ENCODE measurements at places on chromosomes 5 and 9.
A peak's percentile ranks its signal among the peaks of the same experiment; 100 is the strongest.

GRCh38 chr5:76813982-76814562 is 4.8 kb upstream of the F2RL1 start:
- no peaks in the 10 kb centered on the region for H3K27me3 ChIP-seq
- no peaks in the 10 kb centered on the region for H3K4me1 ChIP-seq
- no peaks in the 10 kb centered on the region for H3K36me3 ChIP-seq
- no peak for DNase-seq

DNA sequence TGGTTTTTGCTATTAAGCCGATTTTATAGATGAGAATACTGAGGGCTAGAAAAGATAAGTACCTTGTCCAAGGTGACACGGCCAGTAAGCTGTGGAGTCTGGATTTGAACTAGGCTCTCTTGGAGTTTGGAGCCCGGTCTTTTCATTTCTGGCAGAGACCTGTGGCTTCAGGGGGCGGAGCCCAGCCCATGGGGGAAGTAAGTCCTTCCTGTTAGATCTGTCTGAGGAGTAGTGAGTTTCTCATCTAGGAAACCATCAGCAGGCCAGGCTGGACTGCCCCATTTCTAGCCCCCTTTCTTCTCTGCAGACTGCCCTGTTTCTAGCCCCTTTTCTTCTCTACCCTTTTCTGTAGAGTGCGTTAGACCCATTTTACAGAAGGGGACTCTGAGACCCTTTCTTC is 521 bp upstream of the PTGS1 start:
- H3K36me3 ChIP-seq = no peaks in the 10 kb centered on the region
- DNase-seq = no peak
- H3K4me1 ChIP-seq = peaks cover 2% of the 10 kb centered on the region
- H3K27me3 ChIP-seq = no peaks in the 10 kb centered on the region

DNA sequence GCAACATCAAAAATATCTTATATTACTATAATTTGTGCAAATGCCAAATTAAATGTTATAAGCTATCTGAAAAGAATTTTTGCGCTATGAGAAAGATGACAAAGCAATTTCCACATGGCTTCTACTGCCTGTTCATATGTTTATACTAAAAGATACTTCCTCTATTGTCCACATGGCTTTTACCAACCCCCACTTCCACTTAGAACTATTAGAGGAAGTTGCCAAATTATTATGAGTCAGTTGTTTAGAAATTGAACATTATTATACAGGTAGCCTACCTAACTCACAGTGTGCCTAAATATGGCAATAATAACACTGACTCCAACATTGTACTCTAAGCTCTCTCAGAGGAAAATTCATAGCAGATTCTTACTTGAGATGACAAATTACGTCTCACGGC is 37.6 kb upstream of the SLC27A6 start:
- H3K27me3 ChIP-seq = no peaks in the 10 kb centered on the region
- no peaks in the 10 kb centered on the region for H3K36me3 ChIP-seq
- H3K4me1 ChIP-seq = no peaks in the 10 kb centered on the region
- no peak for DNase-seq

- no peak for DNase-seq
- H3K36me3 ChIP-seq = no peaks in the 10 kb centered on the region
- H3K27ac ChIP-seq = no peak overlapping the region
- no peak overlapping the region for H3K4me3 ChIP-seq
- no peaks in the 10 kb centered on the region for H3K27me3 ChIP-seq
Measured at GRCh38 chr5:27830546-27830945, 792.2 kb upstream of the CDH9 start.

DNA sequence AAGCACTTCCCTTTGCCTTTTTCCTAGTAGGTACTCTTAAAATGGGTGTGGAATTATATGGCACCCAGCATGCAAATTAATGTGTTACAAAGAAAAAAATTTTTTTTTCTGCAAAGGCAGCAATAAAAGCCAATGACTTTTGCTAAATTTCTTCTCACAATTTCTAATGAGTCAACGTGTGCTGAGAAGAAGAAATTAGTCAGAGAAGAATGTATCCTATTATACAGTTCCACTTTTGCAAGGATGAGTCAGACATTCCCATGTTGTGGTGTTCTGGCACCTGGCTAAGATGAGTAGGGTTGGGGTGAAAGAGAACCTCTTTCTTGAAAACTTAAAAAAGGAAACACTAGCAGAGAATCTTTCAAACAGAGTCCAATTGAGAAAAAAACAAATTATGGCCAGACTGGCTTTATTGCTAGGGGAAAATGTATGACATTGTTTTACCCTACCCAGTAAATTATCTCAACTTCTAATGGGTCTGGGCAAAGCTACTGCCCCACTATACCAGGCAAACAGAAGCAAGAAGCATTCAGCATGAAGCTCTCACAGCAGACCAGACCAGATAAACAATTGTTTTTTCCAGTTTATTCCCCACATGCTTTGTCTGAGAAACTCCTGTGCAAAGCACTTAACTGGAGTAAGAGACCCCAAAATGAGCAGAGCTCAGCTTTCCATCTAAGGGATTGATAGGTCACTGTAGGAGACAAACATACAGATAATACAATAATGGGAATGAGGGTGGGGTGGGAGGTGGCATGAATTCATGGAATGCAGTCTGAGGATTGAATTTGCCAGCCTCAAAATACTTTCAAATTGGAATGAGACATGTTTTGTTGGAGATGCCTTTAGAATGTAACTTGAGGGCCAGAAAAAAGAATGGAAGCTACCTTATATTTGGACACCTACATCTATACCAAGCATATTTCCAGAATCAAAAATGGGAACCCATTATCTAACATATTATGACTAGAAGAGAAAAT is 220.8 kb upstream of the RFX3 start:
- peak; percentile 42 for DNase-seq
- peak overlapping the region; percentile 77 for H3K27ac ChIP-seq
- peaks cover 8% of the 10 kb centered on the region for H3K4me1 ChIP-seq
- no peaks in the 10 kb centered on the region for H3K36me3 ChIP-seq
- H3K4me3 ChIP-seq = no peak overlapping the region

GRCh38 chr9:15403155-15403554 is 19.5 kb upstream of the SNAPC3 start:
- no peak overlapping the region for H3K4me3 ChIP-seq
- H3K36me3 ChIP-seq = no peaks in the 10 kb centered on the region
- no peak for DNase-seq
- H3K27ac ChIP-seq = no peak overlapping the region

DNA sequence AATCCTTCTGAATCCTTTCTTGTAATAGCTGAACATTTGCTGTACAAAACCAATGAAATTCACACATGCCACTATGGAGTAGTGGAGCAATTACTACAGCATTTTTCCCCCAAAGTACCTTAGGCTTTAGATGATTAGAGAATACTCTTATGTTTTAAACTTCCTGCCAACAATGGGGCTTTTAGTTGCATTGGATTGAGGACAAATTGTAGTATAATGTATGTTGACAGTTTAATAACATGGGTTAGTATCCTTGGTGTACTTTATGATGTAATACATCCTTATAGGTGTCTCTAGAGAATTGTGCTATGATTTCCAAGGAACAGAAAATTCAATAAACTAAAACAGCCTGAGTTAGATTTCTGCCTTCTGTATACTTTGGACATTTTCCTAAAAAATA is 422.7 kb upstream of the GRAMD2B start:
- H3K36me3 ChIP-seq = no peaks in the 10 kb centered on the region
- no peak overlapping the region for H3K27ac ChIP-seq
- peaks cover 21% of the 10 kb centered on the region for H3K4me1 ChIP-seq
- DNase-seq = no peak

DNA sequence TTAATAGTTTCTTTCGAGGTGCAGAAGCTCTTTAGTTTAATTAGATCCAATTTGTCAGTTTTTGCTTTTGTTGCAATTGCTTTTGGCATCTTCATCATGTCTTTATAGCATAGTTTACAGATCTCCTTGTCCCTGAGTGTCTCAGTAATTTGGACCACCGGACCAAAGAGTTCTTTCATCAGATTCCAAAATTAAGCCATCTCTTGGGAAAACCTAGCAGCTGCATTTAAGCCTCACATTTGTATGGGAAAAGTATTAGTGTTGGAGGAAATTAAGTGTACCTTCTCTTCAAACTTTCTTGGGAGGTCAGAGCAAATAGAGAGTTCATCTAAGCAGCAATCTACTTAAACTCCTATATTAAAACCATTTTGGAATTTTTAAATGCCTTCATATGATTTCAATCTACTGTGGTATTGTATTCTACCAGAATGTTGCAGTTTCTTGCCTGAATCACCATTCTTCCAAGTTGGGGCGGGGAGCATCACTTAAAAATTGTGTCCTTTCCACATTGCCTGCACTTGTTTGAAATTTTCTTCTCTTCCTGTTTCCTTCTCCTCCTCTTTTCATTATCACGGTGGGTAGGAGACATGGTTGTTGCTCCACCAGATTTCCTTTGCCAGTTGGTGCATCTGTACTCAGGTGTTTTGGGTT is 97.3 kb upstream of the DAB2 start:
- H3K4me3 ChIP-seq = no peak overlapping the region
- H3K27ac ChIP-seq = no peak overlapping the region
- peaks cover 41% of the 10 kb centered on the region for H3K4me1 ChIP-seq

DNA sequence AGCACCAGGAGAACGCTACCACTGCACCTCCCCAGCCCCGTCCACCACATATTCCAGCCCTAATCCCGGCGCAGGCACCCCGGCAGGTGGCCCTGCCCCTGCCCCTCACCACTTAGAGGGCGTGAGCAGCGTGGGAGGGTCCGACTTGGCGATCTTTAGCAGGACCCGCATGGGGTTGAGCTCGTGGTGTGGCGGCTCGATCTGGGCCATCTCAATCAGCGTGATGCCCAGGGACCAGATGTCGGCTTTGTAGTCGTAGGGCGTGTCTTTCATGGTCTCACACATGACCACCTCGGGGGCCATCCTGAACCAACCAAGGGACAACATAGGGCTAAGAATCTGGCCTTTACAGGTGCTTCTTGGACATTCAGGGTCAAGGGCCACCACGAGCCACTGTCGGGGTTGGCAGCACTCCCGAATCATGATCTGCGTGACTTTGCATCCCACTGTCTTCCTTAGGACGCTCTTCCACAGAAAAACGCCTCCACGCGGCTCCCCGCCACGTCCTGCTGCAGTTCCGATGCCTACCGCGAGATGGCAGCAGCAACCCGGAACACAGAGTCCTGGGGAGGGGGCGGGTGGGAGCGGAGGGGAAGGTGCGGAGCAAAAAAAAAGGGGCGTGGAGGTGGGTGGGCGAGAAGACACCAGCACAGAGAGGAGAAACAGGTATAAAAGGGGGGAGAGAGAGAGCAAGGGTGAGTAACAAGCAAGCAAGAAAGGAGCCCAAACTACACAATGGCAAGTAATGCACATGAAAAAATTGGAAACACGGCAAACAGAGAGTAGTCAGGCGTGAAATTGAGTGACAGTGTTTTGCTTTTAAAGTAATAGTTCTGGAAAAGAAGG is 81.3 kb downstream of the STK10 start:
- DNase-seq = peak; percentile 79
- H3K27me3 ChIP-seq = no peaks in the 10 kb centered on the region

GRCh38 chr9:114033397-114034103 is 44.5 kb downstream of the AMBP start:
- no peaks in the 10 kb centered on the region for H3K27me3 ChIP-seq
- H3K36me3 ChIP-seq = peaks cover 27% of the 10 kb centered on the region
- DNase-seq = peak; percentile 45
- no peak overlapping the region for H3K27ac ChIP-seq

DNA sequence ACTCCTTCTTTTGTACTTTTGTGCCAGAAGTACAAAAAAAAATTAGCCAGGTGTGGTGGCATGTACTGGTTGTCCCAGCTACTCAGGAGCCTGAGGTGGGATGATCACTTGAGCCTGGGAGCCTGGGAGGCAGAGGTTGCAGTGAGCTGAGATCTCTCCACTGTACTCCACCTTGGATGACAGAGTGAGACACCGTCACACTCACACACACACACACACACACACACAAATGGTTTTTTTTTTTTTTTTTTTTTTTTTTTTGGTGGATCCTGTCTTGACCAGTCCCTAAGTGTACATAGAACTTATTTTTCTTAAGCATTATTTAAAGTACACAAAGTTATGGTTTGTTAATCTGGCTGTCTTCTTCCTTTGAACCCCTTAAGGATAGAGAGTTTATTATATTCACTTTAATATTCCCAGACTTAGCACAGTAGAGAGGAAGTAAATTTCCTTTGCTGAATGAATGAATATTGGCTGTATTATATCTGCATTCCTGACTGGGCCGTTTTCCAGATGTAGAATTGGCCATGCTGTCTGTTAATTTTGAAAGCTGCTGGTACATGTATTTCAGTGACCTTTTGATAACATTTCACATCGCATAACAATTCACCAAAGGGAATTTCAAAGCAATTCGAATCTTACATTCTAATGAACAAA is 429.0 kb upstream of the ZNF608 start:
- H3K4me1 ChIP-seq = no peaks in the 10 kb centered on the region
- H3K36me3 ChIP-seq = no peaks in the 10 kb centered on the region
- H3K4me3 ChIP-seq = no peak overlapping the region
- no peaks in the 10 kb centered on the region for H3K27me3 ChIP-seq
- H3K27ac ChIP-seq = no peak overlapping the region

DNA sequence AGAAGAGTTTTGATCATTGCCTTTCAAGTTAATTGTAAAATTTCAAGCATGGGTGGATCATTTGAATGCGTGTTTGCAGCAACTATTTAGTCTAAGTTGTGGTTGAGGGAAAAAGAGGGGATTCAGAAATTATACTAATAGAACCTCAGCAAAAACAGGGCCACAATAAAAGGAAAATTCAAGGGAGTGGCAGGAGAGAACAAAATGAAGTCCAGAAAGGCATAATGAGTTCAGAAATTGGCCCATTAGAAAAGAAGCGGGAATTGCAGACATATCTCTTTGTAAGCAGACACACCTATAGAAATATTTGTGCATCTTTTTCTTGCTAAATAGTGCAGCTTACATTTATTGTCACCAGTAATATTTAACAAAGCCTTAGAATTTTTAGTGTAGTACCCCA is 960.0 kb downstream of the CDH12 start:
- H3K27me3 ChIP-seq = no peaks in the 10 kb centered on the region
- H3K36me3 ChIP-seq = no peaks in the 10 kb centered on the region
- H3K4me3 ChIP-seq = no peak overlapping the region
- no peak for DNase-seq
- H3K27ac ChIP-seq = no peak overlapping the region

- no peaks in the 10 kb centered on the region for H3K4me1 ChIP-seq
- H3K27me3 ChIP-seq = no peaks in the 10 kb centered on the region
- H3K4me3 ChIP-seq = no peak overlapping the region
- H3K36me3 ChIP-seq = no peaks in the 10 kb centered on the region
Measured at GRCh38 chr5:52830650-52831049, 42.9 kb downstream of the ITGA1 start.

DNA sequence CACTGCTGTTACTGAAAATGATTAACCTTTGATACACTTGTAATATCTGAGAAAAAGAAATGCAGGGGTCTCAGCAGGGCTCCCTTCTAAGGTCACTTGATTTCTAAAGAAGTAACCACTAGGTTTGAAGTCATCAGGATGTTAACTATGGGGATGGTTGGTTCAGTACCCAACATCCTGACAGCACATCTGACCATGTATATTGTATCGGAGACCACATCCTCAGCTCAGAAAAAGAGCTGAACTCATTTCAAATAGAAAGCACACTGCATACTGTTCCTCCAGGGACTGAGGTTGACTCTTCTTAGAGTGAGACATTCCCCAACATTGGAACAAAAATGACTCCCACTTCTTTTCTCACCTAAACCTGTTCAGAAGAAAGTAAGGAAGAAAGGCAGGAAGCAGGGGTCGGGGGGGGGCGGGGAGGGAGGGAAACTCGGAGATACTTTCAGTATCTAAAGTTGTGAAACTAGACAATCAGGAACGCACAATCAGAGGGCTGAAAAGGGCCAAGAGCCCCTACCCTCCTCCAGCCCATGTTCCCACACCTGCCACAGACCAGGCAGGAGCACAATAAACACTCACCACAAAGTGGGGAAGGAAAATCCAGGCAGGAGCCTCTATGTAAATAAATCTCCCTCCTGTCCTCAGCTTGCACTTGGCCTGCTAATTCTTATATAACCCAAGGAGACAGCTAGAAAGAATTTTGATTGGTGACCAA is 730 bp upstream of the GZMA start:
- no peak for DNase-seq
- H3K4me1 ChIP-seq = no peaks in the 10 kb centered on the region
- H3K4me3 ChIP-seq = no peak overlapping the region
- H3K36me3 ChIP-seq = no peaks in the 10 kb centered on the region
- no peak overlapping the region for H3K27ac ChIP-seq

Measured in SJCRH30 (cell line).